ENCODE measurements at places on chromosomes 6 and 20.
A peak's percentile ranks its signal among the peaks of the same experiment; 100 is the strongest.

DNA sequence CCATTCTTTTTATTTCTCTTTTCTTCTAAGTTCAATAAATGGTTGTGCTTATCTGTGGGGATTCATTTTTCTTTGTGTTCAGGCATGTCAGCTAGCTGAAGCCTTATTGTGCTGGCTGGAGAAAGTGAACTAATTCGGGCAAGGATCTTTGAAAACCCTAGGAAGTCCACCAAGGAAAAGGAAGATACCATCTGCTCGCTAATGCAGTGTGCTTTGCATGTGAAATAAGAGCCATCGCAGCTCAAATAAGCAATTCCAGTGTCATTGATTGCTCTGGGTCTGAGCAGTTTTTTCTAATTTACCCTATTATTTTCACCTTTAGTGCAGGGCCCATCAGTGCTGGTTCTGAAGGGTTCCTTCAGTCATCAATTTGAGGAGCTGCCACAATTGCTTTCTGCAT, 309.4 kb upstream of the SOX4 start:
- no peak for DNase-seq

DNA sequence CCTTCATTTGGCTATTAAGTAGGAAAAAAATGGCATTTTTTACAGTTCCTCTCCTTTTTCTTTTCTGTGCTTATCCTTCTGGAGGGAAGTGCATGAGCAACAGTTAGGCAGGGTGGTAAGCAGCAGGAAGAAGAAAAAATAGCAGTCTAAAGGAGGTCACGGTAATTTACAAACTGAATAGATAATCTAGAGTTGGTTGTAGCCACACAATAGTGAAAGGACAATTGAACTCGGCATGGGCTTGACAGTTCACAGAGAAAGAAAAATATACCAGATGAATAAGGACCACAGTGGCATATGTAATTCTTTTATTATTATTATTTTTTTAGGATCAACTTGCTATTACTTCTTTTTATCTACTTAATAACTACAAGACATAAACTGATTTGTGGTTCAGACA, 358.6 kb downstream of the BTBD9 start:
- no peak for DNase-seq

- peak; percentile 45 for DNase-seq
These were observed 154.7 kb upstream of the RIN2 start for GRCh38 chr20:19603376-19603750.

DNA sequence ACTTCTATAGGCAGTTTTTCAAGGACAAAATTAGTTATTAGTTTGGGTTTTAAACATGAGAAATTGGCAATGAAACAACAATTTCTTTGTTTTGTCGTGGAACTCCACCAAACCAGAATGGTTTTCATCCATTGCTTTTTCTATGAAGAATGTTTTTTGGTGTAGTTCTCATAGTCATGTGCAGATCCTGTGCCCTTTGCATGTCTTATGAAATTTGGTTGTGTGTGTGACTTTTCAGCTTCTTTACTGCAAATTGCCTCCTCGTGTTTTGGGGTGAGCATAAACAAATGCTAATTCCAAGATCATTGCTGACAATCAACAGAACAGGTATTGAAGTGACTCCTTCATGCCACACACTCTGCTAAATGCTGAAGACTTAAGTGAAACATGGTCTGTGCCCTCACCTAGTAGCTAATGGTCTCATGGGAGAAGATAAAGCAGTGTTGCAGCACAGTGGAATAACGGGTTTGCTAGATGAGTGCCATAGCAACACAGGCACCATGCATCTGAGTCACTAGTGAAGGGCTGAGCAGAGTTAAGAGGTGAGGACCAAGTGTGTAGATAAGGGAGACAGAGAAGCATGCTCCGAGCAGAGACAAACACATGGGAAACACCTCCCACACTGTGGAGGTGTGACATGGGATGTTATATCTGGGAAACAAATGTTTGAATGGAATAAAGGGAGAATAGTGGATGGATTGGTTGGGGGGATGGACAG, 120.0 kb downstream of the SLC16A10 start:
- no peak for DNase-seq

DNA sequence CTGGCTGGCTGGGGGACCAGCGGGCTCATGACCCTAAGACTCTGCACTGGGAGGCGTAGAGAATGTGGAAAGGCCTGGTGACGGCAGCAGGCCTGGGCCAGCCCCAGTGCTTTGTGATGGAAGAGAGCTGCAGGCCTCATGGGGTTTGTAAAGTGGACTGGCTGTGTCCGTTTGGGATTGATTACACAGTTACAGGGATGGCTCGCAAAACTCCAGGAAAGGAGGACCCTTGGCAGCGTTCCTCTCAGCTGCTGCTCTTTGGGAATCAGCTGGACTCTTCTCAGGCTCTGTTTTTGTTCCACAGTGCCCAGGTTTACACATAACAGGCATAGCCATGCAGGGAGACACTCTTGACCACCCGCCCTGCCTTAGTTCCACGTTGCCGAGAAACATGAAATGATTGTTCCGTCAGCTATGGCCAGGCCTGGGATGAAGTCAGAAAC, 89.0 kb downstream of the SLX4IP start:
- DNase-seq: peak; percentile 69

DNA sequence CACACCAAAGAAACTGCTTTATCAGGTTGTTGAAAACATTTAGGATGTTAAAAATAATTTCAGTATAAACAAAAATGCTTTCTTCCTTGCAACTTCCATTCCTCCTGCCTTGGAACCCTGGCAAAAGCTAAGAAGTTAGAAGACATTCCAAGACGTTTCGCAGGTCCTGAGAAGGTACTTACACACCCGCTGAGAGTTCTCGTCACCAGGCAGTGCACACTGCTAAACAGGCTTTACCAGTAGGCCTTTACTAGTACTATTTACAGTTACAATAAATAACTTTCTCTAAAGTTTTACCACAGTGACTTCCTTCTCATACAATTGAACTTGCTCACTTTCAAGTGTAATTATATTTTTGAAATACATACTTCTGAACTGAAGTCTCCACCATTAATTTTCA, 81.4 kb upstream of the RPS6KA2 start:
- DNase-seq: no peak

- DNase-seq: no peak
These were observed 23.0 kb downstream of the OPN5 start for GRCh38 chr6:47804821-47805220.

DNA sequence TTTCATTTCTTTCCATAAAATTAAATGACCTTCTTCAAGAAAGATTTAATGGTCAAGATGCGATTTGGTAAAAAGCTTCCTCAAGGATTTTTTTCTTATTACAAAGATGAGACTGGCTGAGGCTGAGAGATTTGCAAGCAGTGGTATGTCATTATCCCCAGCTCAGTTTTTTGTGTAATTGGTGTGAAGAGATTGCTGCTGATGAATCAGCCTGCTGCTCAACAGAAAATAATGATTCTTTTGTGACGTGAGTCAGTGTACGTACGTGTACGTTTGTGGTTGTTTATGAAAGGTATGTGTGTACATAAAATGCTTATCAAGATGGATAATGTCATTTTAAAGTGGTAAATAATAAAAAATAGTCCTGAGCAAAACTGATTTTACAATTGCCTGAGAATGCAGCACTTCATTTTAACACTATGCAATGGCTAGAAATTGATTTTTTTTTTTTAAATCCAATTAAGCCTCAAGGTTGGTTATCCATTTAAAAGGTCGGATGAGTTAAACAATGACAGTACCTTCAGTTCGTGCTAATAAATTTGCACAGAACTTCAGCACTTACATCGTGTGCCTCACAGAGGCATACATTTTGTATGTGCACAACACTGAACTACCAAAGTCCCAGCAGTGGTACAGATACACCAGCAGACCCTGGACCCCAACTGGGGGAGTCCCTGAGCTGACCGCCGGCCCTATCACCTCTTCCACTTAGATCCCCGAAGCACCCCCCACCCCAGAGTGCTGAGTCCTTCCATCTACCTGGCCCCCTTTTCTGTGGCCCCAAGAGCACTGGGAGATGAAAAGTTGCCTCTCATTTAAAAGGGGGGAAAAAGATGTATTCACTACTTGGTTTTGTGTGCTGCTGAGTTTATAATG, 9.7 kb upstream of the NPEPL1 start:
- DNase-seq: no peak

- no peak for DNase-seq
These were observed 182.2 kb downstream of the AKAP7 start for GRCh38 chr6:131317516-131317915.

DNA sequence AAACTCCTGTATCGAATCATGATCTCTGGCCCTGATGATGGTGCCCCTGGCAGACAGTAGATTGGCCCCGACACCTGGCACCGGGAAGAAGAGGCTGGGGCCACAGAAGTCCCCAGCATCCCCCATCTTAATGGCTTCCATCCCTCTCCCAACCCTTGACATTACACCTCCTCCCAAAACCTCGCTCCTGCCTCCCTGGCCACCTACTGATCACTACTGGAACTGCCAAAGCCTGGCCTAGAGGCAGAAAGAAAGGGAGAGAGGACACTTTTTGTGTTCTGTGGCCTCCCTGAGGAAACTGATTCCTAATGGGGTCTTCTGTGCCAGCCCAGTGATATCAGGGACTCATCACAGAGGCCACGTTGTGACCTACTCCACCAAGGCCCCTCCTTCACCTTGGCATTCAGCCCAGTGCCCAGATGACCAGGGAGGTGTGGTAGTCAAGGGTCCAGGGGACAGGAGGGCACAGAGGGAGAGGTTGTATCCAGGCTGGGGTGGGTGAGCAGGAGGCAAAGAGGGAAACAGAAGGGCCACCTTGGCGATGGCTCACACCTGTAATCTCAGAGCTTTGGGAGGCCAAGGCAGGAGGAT, 6.1 kb downstream of the C20orf173 start:
- no peak for DNase-seq

All from NCI-H2081 (cell line).